ENCODE measurements at places on chromosomes 13 and 19.

- no peak for DNase-seq
Observed at GRCh38 chr19:55196803-55197202, 12.5 kb downstream of the PTPRH start.

DNA sequence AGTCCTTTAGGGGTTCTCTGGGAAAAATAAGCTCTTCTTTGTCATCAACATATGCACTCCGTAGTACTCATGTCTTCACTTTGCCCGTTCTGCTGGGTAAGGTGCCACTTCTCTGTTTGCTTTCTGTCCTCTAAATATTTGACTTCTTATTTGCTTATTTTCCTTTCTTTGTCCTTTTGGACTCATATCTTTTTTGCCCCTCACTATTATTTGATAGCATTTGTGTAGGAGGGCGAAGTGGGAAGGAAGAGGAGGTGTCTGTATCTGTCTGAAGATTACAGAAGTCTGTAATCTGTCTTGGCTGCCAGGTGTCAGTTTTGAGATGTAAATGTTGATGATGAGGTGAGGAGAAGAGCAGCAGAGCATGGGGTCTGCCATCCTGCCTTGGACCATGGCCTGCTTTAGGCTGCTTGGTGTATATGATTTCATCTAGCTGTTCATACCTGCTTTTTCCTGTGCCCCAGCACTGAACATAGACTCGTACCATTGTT, 30.8 kb downstream of the USPL1 start:
- DNase-seq, result no peak

DNA sequence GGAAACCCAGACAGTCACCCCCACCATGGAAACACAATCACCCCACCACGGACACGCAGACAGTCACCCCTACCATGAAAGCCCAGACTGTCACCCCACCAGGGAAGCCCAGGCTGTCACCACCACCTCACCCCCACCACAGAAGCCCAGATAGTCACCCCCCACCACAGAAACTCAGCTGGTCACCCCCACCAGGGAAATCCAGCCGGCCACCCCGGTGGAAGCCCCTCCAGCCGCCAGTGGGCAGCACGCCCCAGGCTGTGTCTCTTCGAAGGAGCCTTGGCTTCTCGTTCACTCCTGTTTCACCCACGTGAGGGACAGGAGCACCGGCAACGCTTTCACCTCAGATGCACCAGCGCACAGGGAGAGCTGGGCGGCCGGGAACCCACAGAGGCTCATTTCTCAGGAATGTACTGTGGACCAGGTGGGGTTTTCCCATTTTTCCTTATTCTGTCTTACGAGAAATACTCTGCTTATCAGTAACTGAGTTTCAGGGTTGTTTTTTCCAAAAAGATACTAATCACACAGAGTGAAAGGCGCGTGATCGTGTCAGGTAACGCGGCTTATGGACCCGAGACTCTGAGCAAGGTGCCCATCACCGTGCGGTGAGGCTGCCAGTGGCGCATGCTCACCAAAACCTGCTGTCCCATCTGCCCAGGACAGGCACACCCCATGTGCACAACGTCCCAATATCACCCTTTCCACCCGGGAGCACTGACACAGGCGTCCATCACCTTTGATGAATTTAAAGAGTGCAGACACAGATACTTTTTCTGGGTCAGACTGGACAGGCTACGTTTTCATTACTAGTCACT, 28.0 kb downstream of the CARS2 start:
- peak; percentile 22 for DNase-seq

DNA sequence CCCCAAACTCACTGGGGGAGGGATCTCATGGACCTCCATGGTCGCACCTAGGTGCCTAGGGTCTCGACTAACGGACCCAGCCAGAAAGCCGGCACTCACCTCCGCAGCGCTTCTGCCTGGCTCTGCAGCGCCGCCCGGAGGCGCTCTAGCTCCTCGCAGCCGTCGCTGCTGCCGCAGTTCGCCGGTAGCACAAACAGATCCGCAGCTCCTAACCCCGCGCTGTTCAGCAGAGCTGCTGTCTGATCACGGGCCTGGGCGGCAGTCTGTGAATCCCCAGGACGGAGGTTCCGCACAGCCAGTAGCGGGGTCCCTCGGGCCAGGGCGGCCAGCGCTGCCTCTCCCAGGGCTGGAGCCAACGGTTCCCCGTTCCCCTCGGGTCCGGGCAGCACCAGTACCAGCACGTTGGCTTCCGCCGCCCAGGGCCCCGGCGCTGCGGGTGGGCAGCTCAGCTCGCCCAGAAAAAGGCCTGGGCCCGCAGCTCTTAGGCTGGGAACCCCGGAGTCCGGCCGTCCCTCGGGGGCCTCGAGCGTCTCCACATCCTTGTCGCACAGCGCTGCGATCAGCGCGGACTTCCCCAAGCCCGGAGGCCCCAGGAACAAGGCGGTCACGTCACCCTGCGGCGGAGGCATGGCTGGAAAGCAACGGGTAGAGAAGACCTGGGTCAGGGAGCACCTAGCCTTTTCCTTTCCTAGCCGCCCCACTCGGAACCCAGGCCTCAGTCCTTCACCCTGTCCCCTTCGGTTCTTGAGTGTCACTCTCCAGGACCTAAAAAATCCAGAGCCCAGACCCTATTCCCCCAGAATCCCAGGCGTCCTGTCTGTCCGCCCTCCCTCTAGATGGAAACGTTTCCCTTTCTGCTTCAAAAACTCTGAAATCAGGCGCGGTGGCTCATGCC, 977 bp downstream of the IRGQ start:
- DNase-seq, result peak; percentile 86

GRCh38 chr13:24228852-24229458, 68.4 kb downstream of the SPATA13 start:
- peak; percentile 90 for DNase-seq

DNA sequence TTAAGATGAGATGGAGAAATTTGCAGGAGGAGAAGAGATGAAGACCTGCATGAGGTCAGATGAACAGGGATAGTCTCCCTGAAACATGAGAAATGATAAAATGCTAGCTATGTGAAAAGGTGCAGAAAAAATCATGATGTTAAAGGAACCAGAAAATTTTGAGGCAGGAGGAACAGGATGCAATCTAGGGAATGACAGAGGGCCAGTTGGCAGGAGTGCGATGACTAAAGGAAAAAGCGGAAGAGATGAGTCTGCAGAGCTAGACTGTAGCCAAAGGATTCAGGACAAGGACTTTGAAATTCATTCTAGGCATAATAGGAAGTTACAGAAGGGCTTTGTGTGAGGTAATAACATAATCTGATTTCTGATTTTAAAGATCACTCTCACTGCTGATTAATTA, 77.9 kb downstream of the TRPC4 start:
- DNase-seq, result no peak

GRCh38 chr19:1851654-1852580, 3.6 kb upstream of the REXO1 start:
- DNase-seq, result no peak

DNA sequence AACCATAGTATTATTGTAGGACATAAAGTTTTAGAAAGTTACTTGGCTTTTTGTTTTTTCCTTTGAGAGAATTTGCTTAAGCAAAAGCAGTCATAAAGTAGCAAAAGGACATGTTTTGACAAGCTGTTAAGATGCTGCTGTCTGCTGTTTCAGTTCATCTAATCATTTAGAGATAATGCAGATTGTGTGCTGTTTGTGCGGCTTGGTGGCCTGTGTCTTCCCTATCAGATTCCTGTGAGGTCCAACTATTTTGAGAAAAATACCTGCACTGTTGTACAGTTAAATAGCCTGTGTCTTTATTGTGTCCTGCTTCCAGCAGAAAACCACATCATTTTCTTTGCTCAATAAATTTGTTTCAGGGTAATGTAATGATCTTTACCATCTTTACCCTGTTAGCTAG, 20.0 kb downstream of the UCHL3 start:
- no peak for DNase-seq

- DNase-seq, result peak; percentile 95
Observed at GRCh38 chr13:108957369-108958012, 328.1 kb downstream of the MYO16 start.

DNA sequence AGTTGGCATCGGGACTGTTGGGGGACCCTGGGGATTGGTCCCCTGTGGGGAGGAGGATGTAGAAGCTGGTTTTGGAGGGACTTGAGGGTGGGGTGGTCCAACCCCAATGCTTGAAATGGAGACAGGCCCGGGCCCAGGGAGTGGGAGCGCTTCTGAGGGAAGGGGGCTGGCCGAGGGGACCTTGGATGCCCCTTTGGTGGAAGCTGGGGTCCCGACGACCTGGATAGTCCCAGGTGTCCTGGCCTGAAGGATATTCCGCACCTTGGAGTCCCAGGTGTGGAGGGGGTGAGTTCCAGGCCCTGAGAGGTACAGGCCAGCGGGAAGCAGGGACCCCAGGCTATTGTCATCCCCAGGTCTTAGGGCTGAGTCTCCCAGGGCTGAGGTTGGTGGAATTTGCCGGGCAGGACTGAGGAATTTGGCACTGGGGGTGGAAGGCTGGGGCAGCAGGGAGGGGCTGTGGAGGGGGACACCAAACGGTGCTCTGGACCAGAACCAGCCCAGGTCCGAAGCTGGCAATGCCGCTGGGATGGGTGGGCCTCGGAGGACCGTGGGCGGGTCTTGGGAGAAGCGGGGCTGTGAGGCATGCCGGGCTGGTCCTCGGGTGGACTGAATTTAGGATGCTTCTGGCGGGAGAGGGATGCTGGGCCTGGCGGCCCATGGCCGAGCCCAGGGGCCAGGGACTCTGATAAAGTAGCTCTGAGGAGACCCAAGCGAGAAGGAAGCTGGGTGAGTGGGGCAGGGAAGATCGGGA, 1.8 kb downstream of the HDGFL2 start:
- DNase-seq, result no peak
